ENCODE measurements at places on chromosomes 5 and 9. TPM values are rescaled to one million over a fixed set of nuclear protein-coding genes. Genes with fewer than 3 reads are reported as not detected.

The SIT1 gene
- total RNA-seq = 0.54 TPM

The LHX6 gene
- 0.81 TPM for total RNA-seq

The PAPPA gene
- total RNA-seq = under 0.01 TPM

The CCL27 gene
- not detected for total RNA-seq

The CDH12 gene
- not detected for total RNA-seq

Measured in hematopoietic multipotent progenitor cell (in vitro differentiated cells).